ENCODE measurements at places on chromosomes 1 and 21.

DNA sequence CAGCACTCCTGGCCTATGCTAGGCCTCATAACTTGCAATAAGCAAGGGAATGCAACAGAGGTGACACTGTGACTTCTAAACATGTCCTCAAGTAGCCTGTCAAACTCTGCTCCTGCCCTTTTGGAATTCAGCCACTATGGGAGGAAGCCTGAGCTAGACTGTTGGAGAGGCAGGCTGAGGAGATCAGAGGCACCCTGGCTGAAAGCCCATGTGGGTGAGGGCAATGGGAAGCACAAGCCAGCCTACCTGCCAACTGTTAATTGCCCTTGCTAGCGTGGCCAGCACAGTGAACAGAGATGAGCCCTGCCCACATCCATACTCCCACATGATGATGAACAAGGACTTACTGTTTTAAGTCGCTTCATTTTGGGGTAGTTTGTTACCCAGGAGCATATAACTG lies 17.7 kb downstream of the GNB1 start:
- no peaks in the 10 kb centered on the region for H3K27me3 ChIP-seq
- H3K4me1 ChIP-seq: peaks cover 33% of the 10 kb centered on the region
- no peak for DNase-seq
- H3K4me3 ChIP-seq: no peak overlapping the region
- H3K27ac ChIP-seq: no peak overlapping the region
- H3K36me3 ChIP-seq: peaks cover 11% of the 10 kb centered on the region

- no peak overlapping the region for H3K4me3 ChIP-seq
- DNase-seq: no peak
- no peak overlapping the region for H3K27ac ChIP-seq
- no peaks in the 10 kb centered on the region for H3K36me3 ChIP-seq
Measured at GRCh38 chr1:223628233-223629125, 37.0 kb downstream of the CAPN8 start.

DNA sequence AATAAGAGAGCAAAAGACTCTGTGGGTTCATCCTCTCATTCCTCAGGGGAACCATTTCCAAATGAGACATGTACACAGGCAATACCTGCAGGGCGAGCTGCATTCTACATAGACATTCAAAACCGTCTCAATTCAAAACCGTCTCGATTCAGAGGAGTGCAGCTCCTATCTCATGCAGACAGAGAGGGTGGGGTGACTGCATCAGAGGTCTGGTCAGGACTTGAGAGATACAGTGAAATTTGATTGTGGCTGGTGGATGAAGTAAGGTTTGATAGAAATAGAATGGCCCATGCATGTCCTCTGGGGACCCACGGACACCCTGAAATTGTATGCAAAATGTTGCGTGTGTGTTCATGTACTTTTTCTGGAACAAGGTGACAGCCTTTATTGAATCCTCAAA lies 27.3 kb downstream of the TEX35 start:
- H3K4me1 ChIP-seq: peaks cover 87% of the 10 kb centered on the region
- no peaks in the 10 kb centered on the region for H3K36me3 ChIP-seq
- DNase-seq: no peak
- H3K27me3 ChIP-seq: no peaks in the 10 kb centered on the region
- peak overlapping the region; percentile 87 for H3K27ac ChIP-seq
- no peak overlapping the region for H3K4me3 ChIP-seq

DNA sequence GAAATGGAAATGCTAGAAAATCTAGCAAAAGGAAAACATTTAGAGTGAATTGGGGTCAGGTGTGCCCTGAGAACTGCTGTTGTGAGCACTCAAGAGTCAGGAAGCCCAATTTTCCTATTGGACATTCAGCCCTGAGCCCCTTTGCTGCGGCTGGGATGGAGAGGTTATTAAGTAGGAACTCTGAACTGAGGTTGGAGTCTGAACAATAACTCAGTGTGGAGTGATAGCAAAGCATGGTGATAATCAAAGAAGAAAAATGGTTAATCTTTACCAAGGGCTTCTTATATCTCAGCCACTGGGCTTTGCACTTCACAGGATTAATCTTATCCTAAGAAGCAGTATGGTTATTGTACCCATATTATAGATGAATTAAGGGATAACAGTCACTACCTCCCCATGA lies 52.0 kb downstream of the TMCO4 start:
- DNase-seq: no peak
- peaks cover 17% of the 10 kb centered on the region for H3K36me3 ChIP-seq
- H3K27me3 ChIP-seq: no peaks in the 10 kb centered on the region
- no peak overlapping the region for H3K27ac ChIP-seq

DNA sequence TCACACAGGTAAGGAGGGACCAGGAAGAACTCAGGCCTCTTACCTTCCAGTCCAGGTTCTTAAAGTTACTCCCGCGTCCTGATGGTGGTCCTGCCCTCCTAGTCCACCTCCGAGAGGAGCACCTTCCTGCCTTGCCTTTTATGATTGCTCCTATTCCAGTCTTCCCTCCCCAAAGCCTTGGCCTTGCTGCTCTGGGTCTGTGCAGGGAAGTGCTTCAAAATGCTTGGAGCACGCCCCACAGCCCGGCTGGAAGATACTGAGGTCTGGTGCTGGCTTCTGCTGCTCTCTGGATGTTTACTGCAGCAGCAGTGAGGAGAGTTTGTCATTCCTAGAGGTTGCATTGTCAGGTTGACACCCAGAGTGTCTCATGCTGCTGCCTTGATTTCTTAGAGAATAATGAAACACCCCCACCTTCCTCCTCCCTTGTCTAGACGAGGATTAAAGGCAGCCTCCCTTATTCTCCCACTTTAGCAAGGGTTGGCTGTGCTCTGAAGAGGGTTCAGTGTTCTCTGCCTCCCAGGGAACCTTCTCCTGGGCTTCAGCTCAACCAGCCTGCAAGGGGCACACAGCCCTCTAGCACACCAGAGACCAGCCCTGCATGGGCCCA lies 142.2 kb upstream of the CACNA1E start:
- H3K4me1 ChIP-seq: no peaks in the 10 kb centered on the region
- no peak overlapping the region for H3K27ac ChIP-seq
- no peak for DNase-seq

DNA sequence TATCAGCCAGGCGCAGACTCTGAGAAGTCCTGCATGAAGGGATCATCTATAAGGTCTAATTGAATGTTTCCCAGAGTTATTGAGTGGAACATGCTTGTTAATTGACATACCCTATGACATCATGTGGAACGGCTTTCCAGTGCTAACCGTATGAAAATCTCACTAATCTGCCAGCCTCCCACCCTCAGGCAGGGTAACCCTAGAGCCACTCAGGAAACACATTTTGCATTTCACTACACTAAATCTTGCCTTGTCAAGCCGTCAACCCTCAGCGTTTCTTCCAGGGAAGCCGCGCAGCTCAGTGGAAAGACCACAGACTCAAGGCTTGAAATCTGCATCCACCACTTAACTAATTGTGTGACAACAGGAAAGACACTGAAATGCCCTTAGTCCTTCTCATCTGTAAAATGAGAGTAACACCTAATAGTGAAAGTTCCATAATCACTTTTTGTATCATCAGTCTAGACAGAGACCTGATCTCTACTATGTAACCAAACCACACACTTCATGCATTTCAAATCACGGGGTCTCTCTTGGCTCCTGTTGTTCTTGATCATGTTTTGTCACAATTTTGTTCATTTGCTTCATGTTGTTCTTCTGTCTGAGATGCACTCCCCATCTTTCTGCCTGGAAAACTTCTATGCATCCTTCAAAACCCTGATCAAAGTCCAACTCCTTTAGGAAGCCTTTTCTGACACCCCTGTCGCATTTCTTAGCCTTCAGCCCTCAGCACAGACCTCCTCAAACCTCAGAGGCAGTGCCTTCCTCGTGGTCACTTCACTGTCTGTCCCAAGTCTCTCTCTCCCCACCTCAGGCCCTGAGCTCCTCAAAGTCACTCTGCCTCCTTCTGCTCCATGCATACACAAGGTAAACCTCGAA lies 246.5 kb downstream of the TOMM20 start:
- H3K27me3 ChIP-seq: no peaks in the 10 kb centered on the region
- no peak overlapping the region for H3K4me3 ChIP-seq
- DNase-seq: no peak
- H3K36me3 ChIP-seq: no peaks in the 10 kb centered on the region
- no peak overlapping the region for H3K27ac ChIP-seq

DNA sequence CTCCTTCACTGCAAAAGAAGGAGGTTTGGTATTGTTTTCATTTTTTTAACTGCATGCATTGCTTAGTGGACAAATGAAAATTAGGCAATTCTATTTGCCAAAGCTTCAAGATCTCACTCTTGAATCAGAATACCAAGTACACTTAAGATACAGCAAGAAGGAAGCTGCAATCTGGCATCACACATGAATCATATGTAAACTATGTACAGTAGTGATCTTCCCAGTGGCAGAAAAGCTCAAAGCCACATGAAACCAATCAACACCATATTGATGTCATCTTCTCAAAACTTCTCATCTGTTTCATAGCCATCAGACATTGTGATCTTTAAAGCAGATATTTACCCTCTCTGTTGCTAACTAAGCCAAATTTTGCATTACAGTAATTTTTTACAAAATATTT lies 550.1 kb downstream of the LTN1 start:
- no peak for DNase-seq
- H3K4me1 ChIP-seq: no peaks in the 10 kb centered on the region
- no peaks in the 10 kb centered on the region for H3K27me3 ChIP-seq
- no peak overlapping the region for H3K27ac ChIP-seq
- H3K4me3 ChIP-seq: no peak overlapping the region

- no peaks in the 10 kb centered on the region for H3K36me3 ChIP-seq
- DNase-seq: no peak
- no peaks in the 10 kb centered on the region for H3K27me3 ChIP-seq
- no peaks in the 10 kb centered on the region for H3K4me1 ChIP-seq
- no peak overlapping the region for H3K4me3 ChIP-seq
- H3K27ac ChIP-seq: no peak overlapping the region
Measured at GRCh38 chr1:68600049-68600661, 103.3 kb upstream of the DEPDC1 start.

DNA sequence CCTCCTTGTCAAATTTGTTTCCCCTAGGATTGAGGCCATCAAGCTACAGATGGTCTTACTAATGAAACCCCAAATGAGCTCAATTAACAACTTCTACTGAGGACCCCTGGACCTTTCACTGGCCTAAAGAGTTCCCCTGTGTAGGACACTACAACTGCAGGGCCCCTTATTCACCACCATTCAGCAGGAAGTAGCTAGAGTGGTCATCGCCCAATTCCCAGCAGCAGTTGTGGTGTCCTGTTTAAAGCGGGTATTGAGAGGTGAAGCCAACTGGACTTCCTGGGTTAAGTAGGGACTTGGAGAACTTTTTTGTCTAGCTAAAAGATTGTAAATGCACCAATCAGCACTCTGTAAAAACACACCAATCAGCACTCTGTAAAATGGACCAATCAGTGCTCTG lies 1466.9 kb downstream of the KCNT2 start:
- no peaks in the 10 kb centered on the region for H3K27me3 ChIP-seq
- no peak for DNase-seq
- no peaks in the 10 kb centered on the region for H3K36me3 ChIP-seq
- H3K4me3 ChIP-seq: no peak overlapping the region
- H3K4me1 ChIP-seq: no peaks in the 10 kb centered on the region

DNA sequence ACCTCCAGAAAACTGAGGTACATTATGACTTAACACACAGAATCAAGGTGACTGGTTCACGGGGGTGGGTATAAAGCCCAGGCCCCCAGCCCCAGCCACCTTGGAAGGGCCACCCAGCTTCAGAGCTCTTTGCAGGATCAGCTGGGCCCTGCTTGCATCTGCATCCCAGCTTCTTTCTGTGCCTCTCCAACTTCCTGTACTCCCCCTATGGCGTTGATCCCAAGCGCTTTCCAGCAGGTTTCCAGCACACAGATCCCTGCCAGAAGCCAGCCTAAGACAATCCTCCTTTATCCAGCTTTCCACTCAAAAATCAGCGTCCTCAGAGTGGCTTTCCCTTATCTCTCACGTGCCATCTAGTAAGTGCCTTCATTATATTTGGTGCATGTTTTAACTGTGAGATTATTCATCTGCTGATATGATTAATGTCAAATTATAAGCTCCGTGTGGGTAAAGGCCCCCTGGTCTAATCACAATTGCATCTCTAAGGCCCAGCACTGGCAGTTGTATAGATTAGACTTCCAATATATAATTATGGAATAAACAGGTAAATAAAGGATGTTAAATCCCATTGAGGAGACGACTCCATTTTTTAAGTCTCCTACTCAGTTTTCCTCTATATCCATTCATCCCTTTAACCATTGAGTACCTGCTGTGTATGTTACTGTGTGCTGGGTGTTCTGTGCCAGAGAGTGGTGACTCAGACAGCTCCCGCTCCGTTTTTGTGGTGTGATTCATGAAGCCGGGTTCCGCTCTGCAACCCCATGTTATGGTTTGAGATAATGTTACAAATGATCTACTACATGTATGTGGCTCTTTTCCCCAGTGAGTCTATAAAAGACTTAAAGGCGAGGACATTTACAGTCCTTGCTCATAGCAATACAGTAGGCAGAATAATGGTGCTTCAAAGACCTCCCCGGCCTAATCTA lies 387.6 kb downstream of the PCP4 start:
- peak overlapping the region; percentile 62 for H3K27ac ChIP-seq
- no peaks in the 10 kb centered on the region for H3K27me3 ChIP-seq
- H3K36me3 ChIP-seq: no peaks in the 10 kb centered on the region
- peaks cover 42% of the 10 kb centered on the region for H3K4me1 ChIP-seq
- no peak for DNase-seq

DNA sequence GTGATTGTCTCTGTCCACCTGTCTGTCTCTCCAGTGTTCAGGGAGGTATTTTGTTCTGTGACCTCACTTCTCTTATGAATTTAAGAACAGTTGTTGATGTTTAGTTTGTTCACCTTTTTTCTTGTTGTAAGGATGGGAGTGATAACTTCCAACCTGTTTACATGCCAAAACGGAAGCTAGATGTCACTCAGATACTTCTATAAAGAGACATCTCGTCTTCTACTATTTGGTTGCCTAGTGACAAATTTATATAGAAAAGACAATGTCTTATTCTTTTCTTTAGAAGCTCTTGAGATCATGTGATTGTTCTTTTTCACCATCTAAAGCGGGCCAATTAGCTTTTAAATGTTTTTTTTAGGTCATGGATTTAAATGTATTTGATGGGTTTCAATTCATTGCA lies 33.8 kb downstream of the PRSS38 start:
- DNase-seq: no peak
- H3K27ac ChIP-seq: no peak overlapping the region
- H3K4me3 ChIP-seq: no peak overlapping the region
- no peaks in the 10 kb centered on the region for H3K36me3 ChIP-seq

GRCh38 chr1:162026881-162027280 lies 3.2 kb upstream of the OLFML2B start:
- no peak overlapping the region for H3K4me3 ChIP-seq
- no peaks in the 10 kb centered on the region for H3K36me3 ChIP-seq
- H3K27me3 ChIP-seq: no peaks in the 10 kb centered on the region
- DNase-seq: no peak
